ENCODE measurements at places on chromosomes 3 and 15. TPM values are rescaled to one million over a fixed set of nuclear protein-coding genes. Genes with fewer than 3 reads are reported as not detected.

The SLC6A1 gene
- not detected for total RNA-seq

The MYRIP gene
- total RNA-seq = not detected

The HDC gene
- 93.2 TPM for total RNA-seq

The RHCG gene
- total RNA-seq = not detected

The FRMD5 gene
- not detected for total RNA-seq

The PGBD4 gene
- total RNA-seq = 3.4 TPM

The SLC6A11 gene
- not detected for total RNA-seq

The ARHGAP31 gene
- 22.5 TPM for total RNA-seq

The UROC1 gene
- not detected for total RNA-seq

- no peak for DNase-seq
Measured at GRCh38 chr3:58369876-58370275, 37.2 kb downstream of the PXK start.

DNA sequence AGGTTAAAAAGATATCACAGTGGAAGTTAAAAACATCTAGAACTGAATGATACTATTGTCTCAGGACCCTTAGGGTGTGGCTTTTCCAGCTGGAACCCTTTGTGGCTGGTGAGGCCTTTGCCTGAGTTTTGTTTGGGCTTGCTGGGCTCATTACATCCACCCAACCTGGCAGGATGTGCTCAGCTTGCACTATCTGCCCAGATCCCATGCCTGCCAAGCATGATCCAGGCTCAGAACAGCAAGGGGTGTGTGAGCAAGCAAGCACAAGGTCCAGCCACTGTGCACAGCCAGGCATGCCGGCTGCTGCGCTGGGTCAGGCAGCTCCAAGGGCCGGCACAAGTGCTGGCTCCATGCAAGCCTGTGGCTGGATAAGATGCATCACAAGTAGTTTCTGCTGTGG lies 512.7 kb upstream of the CDIN1 start:
- DNase-seq = no peak

- no peak for DNase-seq
Measured at GRCh38 chr3:37909067-37909911, 47.6 kb downstream of the CTDSPL start.

GRCh38 chr15:84924077-84924731 lies 39.7 kb downstream of the SLC28A1 start:
- DNase-seq = no peak

GRCh38 chr3:169455472-169455871 lies 208.0 kb downstream of the MECOM start:
- no peak for DNase-seq

DNA sequence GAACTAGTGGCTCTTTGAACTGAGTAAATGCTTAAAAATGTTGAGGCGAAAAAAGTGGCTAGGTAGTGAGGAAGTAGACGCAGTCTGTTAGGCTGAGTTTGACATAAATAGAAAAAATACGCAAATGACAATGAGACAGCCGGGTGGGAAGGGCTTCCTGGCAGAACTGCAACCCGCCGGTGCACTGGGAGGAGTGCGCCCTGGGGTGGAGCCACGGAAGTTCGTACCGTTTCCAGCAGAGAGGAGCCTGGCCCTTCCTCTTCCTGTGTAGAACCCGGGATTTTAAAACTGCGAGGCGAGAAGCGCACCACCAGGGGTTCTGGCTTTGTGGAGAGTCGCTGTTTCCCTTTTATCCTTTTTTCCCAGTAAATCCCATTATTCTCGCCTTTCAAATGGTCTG lies 602.6 kb downstream of the PYDC2 start:
- DNase-seq = no peak

DNA sequence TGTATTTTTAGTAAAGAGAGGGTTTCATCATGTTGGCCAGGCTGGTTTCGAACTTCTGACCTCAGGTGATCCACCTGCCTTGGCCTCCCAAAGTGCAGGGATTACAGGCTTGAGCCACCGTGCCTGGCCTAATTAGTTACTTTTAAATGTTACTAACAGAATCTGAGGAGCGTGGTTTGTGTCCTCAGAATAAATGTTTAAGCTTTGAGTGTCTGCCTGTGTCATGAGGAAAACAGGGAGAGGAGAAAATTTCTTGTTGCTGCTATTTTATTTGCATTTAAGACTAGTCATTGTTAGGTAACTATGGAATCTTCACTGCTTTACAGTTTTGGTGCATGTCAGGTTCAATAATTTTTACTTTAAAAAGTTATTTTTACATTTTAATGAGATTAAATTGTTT lies 68.8 kb downstream of the TCF12 start:
- DNase-seq = no peak

DNA sequence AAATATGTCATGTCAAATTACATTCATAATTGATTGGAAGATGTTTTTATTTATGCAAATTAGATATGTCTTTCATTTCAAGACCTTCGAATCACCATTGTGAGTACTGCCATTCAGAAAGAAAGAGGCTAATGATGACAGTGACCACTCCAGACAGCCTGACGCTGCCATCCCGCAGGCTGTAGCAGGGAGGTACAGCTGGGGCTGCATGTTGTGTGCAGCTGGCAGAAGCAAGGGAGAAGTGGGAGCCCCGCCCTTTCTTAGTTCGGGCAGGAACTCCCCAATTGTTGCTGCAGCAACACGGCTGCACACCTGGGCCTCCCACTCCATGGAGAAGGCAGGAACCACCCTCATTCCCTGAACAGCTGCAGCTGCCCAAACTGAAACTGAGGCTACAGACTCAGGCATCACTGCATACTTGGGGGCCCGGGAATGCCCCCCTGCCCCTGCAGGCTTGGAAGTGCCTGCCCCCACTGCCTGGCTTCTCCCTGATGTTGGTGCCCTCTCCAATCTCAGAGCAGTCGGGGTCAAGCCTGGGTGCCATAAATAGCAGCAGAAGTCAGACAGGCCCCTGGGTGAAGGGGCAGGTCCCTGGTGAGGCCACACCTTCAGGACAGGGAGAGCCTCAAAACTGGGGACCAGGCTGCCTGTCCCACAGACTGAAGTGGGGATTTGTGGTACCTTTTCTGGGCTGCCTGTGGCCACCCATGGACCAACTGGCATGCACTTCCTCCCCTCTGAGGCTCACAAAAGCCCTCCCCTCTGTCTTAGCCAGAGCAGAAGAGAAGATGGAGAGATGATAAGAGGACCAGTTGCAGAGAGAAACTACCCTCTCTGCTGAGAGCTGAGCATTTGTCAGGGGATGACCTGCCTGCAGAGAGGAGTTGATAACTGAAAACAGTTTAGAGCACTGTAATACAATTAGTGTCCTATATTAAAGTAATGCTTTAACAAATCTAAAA lies 964.6 kb downstream of the SI start:
- no peak for DNase-seq

- DNase-seq = no peak
Measured at GRCh38 chr3:30180310-30181177, 425.9 kb upstream of the TGFBR2 start.

All from natural killer cell treated with Interleukin-12 subunit alpha and Interleukin-12 subunit beta and Interleukin-15 and Interleukin-18, amount 100 ng/mL, for 72 hours (primary cell).